Activated naive CD4-positive, alpha-beta T cell (primary cell): ENCODE measurements at places on chromosomes 13 and 19.

GRCh38 chr13:38440666-38441065 lies 91.0 kb downstream of the UFM1 start:
- DNase-seq = no peak

GRCh38 chr19:45104658-45105349 lies 11.8 kb downstream of the PPP1R37 start:
- DNase-seq = no peak

DNA sequence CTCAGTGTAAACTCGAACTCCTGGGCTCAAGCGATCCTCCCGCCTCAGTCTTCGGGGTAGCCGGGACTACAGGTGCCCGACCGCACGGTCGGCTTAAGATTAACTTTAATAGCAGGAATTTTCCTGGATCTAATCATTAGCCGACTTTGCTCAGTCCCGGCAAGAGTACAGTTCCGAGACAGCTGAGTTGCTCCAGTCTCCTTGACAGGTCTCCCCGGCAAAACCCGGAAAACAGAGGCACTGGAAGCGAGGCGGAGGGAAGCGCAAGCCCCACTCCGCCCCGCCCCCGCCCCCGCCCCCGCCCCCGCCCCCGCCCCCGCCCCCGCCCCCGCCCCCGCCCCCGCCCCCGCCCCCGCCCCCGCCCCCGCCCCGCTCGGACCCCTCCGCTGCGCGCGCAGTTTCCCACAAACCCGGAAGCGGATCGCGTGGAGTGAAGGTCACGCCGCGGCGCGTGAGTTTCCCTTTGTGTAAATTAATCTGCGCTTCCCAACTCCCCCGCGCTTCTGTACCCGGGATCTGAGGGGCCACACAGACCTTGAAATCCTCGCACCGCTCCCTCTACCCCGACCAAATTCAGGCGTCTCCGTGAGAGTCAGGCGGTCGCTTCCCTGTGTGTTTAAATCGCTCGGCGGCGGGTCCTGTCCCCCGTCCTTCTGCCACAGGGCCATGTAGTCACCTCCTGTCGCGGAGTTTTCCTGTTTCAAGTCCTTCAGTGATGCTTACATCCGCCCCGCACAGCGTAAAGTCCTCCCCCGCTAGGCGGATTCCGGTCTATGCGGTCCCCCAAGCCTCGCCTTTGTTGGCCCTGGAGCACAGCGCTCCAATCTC lies at the start of gene ZNF480:
ZNF480 (plus strand) TSS at position 397 of the 828 bp plus-strand sequence. CDS start 3,244 bp downstream, outside the sequence.
- DNase-seq = peak; percentile 84

DNA sequence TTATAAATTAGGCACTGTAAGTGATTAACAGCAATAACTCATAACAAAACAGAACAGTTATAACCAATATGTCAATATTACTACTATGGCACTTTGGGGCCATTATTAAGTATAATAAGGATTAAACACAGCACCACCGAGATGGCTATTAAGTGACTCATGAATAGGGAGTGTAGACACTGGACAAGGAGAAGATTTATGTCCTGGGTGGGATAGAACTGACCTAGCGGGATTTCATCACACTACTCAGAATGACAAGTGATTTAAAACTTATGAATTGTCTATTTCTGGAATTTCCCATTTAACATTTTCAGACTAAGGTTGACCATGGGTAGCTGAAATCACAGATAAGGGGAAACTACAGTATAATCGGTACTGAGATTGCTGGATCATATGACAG lies 79.0 kb upstream of the SLC7A1 start:
- DNase-seq = no peak

DNA sequence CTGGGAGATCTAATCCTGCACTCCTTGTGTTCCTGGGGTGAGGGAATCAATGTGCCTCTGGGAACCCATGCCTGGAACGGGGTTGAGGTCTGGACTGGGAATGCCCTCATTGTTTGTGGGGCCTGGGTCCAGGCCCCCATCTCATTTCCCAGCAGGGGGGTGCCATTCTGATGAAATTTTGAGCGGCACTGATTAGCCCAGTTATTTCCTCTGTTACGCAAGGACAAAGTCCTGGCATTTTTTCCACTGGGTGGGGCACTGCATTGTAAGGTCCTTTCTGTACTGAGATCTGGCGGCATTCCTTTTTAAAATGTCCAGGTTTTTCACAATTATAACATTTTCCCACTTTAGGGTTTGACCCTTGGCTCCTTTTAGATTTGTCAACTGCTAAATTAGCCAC lies 14.8 kb downstream of the FPR3 start:
- DNase-seq = no peak

DNA sequence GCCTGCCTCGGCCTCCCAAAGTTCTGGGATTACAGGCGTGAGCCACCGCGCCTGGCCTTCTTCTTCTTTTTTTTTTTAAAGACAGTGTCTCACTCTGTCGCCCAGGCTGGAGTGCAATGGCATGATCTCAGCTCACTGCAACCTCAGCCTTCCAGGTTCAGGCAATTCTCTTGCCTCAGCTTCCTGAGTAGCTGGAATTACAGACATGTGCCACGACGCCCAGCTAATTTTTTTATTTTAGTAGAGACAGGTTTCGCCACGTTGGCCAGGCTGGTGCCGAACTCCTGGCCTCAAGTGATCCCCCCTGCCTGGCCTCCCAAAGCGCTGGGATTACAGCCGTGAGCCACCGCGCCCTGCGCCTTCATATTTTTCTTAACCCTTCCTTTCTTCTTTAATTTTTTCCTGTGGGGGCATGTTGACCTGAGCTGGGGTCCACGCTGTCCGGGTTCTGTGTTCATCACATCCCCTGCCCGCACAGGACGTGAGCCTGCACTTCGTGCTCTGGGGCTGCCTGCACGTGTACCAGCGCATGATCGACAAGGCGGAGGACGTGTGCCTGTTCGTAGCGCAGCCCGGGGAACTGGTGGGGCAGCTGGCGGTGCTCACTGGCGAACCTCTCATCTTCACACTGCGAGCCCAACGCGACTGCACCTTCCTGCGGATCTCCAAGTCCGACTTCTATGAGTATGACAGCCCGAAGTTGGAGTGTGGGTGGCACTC lies 14.1 kb downstream of the PNPLA6 start:
- no peak for DNase-seq

DNA sequence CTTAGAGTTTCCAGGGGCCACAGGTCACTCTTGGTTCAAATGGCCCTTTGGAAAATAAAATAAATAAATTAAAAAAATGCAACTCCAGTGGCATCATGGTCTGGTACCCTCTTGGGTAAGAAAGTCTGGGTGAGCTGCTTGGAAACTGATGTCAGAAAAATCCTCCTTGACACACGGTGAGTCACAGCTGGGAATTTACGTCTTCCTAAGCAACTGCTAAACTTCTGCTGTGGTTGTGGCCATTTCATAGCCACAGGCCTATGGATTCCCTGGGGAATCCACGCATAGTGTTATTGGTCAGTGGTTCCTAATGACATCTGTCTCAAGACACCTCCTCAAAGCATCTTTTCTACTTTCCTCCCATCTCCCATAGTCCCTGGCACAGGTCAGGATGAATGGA lies 220.8 kb downstream of the COG6 start:
- no peak for DNase-seq

DNA sequence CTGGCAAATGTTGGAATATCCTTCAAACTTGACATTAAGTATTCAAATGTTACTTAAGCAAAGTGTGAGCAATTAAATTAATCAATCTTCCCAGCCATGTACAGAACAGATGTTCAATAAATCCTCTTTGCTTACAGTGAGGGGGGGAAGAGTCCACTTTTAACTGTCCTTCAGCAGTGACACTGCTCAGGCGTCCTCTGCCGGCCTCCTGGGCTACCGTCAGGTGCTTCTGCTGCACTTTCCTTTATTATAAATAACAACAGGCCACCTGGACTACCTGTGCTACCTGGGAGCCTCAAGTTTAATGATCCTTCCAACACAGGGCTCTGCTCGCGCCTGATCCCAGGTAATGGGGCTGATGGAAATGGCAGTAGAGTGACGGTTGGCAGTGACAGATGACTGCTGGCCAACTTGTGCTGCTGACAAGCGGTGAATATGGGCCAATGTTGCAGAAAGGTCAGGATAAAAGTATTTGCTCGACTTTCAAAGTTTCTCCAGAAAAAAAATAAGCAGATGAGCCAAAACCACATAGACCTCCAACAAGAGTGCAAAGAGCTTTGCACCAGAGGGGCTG lies 460.0 kb upstream of the ZNF507 start:
- DNase-seq = no peak

DNA sequence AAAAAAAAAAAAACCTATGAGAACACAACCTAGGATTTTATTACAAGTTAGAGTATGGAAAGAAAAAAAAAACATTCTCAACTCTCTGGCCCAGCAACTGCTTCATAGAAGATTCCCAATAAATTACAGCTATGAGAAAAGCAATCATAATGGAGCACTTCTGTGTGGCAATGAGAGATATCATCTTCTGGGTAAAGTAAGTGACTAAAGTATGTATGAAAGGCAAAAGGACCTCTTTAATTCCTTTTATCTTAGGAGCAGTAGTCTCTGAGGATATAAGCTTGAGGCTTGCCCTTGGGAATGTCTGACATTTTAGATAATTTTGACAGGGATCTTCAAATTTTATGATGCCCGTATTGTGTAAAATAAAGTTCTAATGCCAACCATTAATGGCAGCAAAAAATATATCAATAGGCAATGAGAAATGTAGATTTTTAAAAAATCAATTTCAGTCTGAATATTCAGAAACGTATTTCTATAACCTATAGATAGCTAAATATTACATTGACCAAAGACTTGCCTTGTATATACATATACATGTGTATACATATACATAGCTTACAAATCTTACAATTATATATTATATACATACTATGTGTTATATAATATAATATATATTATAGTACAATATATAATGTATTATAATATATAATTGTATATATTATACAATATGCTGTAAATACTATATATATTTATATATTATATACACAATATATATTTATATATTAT lies 823.9 kb upstream of the SLITRK1 start:
- DNase-seq = no peak

- no peak for DNase-seq
Observed at GRCh38 chr19:33758541-33759013, 38.1 kb upstream of the KCTD15 start.

DNA sequence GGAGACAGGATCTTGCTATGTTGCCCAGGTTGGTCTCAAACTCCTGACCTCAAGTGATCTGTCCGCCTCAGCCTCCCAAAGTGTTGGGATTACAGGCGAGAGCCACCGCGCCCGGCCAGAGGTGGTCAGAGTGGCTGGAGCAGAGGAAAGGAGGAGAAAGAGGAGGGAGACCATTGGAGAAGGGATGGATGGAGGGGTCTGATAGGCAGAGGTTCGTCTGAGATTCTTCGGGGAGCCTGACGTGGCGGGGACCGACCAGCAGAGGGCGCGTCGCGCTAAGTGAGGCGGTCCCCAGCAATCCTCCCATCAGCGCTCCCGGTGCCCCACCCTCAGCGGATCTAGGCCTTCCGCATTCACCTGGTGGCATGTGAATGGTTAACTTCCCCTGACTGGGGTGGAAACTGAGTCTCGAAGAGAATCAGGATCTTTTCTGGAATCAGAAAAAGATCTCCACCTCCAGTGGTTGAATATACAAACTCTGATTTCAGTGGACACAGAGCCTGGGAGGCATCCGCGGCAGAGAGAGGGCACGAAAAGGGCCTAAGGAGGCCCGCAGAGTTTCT lies 8.8 kb downstream of the GTPBP3 start:
- DNase-seq = peak; percentile 58

GRCh38 chr13:40640202-40640601 lies 26.2 kb downstream of the FOXO1 start:
- DNase-seq = no peak

DNA sequence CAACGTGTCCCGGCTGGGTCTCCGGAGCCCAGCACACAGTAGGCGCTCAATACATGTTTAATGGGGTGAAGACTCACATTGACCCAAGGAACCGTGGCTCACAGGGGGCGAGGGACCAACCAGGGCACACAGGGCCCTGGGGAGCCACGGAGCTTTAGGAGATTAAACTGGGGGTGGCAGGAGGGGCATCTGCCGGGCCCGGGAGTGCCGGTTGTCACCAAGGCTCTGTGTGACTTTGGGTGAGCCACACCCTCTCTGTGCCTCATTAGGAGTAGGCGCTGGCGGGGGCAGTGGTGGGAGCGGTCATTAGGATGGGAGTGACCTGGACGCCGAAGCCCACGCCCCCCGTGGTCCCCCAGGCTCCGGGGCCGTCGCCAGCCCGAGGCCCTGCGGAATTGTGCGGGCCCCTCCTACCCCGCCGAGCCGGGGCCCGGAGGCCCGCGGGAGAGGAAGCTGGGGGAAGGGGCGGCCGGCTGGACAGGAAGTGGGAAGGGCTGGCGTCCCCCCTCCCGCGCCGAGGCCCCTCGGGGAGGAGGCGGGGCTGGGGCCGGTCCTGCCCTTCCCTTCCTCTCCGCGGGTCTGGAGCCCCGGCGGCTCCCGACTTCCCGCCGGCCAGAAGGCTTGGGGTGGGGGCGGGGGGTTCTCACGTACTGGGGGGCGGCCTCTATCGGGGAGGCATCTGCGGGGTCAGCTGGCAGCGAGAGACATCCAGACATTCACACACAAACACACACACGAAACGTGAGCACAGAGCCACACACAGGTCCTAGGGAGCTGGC lies 1.8 kb upstream of the SSBP4 start:
- DNase-seq = no peak

DNA sequence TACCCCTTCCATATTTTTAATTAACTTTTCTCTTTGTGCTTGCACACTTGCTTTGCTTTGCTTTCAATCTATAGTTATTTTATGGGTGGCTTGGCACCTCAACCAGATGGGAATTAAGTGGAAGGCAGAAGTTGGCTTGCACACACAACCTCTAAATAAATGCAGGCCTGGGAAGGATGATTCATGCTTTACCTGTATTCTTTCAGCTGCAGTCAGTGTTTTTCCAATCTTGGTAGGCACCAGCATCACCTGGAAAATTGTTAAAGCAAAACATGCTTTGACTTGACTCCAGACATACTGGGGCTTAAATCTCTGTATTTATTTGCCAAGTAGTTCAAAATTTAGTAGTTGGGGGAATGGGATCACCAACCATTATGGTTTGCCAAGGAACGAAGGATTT lies 543.0 kb downstream of the GPC6 start:
- DNase-seq = no peak

- no peak for DNase-seq
Observed at GRCh38 chr13:25380741-25381324, 9.1 kb downstream of the ATP8A2 start.

DNA sequence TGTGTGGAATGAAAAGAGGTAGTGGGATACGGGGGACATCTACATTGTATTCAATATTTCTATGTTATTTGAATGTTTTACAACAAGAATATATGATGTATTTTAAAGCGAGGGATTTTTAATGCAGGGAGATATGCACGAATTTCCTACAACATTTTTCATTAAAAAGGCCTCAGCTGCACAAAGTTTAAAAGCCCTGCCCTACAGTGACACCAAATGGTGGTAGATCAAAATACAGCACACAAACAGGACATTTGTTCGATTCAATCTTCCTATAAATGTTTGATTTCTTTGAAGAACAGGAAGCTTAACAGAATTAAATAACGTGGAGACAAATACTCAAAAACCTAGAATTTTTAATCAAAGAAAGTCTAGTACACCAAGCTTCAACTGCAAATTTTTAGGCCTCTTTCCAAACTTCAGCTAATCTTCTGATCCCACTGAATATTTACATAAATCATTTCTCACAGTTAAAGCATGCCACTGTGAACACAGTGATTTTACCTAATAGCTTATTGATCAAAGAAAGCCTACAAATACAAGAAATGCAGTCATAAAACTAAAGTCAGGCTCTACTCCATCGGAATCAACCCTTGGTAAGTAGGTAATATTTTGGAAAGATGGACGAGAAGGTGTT lies 257.2 kb downstream of the DIAPH3 start:
- DNase-seq = no peak
